Neuronal stem cell (in vitro differentiated cells): ENCODE measurements at places on chromosomes 1 and 21.
A peak's percentile ranks its signal among the peaks of the same experiment; 100 is the strongest.

DNA sequence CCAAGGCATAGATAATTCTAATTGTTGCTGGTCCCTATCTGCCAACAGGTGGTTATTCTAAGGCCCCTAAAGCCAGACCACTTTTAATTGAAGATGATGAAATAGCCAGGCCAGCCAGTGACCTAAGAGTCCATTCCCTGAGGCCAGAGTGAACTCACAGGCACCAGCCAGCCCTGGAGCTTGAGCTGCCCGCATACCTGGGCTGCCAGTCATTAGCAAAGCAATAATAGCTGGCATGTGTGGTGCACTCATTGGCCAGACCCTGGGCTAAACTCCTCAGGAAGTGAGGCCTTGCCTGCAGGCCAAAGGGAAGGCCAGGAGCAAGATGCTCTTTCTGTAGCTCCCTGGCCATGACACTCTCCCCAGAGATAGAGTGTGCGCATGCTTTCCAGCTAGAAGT, 180.4 kb upstream of the KLHDC7A start:
- DNase-seq, result no peak

- no peak for DNase-seq
Measured at GRCh38 chr1:43592051-43592665, 57.8 kb upstream of the KDM4A start.

- DNase-seq, result peak; percentile 26
Measured at GRCh38 chr21:41045534-41046268, 122.3 kb upstream of the BACE2 start.

DNA sequence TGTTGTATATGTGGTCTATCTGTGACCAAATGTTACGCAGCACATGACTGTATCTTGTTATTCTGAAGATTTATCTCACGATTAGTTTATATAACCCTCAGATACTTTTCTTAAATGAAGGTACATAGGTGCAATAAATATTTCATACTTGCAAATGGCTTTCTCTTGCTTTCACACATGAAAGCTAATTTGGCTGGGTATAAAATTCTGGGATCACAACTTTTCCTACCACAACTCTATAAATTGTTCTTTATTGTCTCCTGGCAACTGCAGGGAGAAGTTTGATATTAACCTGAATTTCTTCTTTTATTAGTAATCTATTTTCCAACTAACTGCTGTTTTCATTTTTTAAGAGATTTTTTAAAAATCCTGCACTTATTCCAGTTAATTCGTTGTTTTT, 58.9 kb downstream of the KCNK2 start:
- DNase-seq, result no peak

DNA sequence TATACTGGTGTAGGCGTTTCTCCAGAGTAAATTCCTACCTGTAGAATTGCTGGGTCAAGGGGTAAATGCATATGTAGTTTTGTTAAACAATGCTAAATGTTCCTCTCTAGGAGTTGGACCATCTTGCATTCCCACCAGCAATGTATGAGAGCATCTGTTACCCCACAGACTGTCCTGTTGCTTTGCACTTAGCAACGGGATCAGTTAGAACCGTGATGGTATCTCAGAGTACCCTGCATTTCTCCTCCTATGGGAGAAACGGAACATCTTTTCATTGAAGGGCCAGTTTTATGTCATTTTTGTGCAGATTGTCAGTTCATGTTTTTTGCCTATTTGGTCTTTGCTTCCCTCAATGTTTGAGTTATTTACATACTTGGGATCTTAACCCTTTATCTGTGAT, 18.0 kb upstream of the RIPPLY3 start:
- no peak for DNase-seq

GRCh38 chr1:244405856-244406255, 45.9 kb downstream of the ADSS2 start:
- no peak for DNase-seq

GRCh38 chr21:26140164-26140579, 30.4 kb downstream of the APP start:
- DNase-seq, result no peak

- no peak for DNase-seq
Measured at GRCh38 chr1:70738624-70739023, 309.0 kb downstream of the PTGER3 start.

DNA sequence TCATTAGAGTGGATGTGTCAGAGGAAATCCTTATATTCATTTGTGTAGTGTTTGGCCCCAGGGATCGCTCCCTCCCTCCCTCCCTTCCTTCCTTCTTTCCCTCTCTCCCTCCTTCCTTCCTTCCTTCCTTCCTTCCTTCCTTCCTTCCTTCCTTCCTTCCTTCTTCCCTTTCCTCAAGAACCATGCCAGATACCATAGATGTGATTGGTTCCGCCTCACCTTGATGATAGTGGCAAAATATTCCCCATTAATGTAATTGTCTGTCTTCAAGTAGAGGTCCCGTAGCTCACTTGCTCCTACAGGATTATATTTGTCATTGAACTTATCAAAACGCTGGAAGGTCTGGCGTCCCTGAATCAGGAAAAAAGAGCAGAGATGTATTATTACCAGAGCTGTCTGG, 7.8 kb upstream of the DENND2C start:
- DNase-seq, result no peak

DNA sequence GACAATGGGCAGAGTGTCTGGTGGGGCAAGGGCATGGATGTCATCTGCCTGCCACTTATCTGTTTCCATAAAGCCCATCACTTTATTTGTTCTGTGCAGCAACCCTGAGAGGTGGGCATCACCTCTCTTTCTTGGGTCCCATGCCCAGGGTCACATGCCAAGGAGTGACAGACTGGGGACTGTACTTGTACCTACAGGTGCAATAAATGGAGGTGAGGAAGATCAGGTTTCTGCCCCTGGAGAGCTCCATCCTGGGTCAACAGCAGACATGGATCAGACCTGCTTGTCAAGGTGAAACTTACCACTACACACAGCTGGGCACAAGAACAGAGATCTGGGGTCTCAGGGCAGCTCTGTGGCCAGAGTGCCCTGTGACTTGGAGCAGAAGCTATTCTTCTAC, 18.4 kb upstream of the PRDM16 start:
- DNase-seq, result no peak

- no peak for DNase-seq
Measured at GRCh38 chr21:27062443-27062842, 95.6 kb upstream of the ADAMTS5 start.

GRCh38 chr1:15282810-15283474, 35.9 kb downstream of the FHAD1 start:
- DNase-seq, result no peak

DNA sequence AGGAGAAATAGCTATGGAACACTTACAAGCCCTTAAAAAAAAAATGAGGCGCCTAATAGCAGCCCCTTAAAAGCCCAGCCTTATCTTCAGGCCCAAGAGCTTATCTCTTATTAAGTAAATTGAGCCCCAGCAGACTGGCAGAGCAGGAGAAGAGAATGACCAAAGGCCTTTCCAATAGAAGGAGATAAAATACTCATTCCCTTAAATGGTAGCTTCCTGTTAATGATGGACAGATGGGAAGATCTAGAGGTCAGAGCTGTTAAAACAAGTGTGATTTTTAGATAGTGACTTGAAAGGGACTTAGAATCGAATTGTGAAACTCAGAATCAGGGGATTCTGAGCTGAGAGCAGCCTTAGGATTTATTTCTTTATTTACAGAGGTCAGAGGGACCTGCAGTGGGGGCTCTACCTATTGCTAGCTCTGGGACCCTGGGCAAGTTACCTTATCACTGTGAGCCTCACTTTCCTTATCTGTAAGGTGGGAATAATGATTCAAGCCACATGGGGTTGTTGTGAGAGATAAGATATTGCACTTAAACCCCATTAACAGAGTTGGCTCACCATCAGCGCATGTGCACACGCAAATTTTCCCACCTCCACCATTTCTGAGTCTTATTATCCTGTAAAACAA, 101.3 kb upstream of the C8B start:
- DNase-seq, result no peak

GRCh38 chr1:230377324-230377723, 48.8 kb downstream of the PGBD5 start:
- no peak for DNase-seq

DNA sequence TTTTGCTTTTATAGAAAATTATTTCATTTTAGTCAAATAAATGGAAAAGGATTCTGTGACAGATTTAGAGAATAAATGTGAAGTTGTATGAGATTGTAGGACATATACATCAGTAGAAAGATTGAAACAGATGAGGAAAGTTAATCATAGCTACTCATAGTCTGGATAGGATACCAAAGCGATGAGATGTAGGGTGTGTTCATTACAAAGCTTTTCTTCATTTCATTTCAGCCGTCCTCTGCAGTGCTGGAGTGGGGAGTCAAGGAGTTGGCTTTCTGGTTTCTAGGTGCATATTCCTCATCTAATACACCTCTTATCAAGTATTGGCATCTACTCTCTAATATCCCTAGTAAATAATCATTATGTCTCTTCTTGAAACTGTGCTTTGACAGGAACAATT, 149.5 kb upstream of the NEGR1 start:
- DNase-seq, result no peak

GRCh38 chr21:14244911-14245310, 29.0 kb downstream of the RBM11 start:
- no peak for DNase-seq

DNA sequence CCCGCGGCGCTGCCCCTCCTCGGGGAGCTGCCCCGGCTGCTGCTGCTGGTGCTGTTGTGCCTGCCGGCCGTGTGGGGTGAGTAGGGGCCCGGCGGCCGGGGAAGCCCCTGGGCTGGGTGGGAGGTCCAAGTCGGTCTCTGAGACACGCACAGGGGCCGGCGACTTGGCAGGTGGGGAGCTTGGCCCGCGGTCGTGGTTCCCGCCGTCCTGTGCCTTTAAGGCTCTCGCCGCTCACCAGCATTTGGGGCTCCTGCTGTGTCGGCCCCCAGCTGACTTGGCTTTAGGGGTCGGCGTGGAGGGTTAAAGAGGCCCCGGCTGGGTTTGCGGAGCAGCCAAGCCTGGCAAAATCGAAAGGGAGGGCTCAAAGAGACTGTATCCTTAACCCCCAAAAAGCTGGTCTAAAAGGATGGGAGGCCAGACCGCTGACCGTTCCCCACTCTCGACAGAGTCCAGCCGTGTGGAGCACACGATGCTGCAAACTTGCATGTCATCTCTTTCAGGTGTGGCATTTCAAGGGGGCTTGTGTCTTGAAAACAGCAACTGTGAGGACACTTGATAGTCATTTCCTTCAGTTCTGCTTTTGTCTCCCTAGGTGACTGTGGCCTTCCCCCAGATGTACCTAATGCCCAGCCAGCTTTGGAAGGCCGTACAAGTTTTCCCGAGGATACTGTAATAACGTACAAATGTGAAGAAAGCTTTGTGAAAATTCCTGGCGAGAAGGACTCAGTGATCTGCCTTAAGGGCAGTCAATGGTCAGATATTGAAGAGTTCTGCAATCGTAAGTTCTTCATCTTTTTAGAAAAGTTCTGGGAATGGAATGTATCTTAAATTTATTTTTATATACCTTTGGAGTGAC, 540 bp downstream of the CD55 start:
- peak; percentile 4 for DNase-seq

GRCh38 chr1:173005196-173005864, 45.4 kb downstream of the TNFSF18 start:
- no peak for DNase-seq

- no peak for DNase-seq
Measured at GRCh38 chr1:175303201-175303707, 110.7 kb upstream of the KIAA0040 start.

DNA sequence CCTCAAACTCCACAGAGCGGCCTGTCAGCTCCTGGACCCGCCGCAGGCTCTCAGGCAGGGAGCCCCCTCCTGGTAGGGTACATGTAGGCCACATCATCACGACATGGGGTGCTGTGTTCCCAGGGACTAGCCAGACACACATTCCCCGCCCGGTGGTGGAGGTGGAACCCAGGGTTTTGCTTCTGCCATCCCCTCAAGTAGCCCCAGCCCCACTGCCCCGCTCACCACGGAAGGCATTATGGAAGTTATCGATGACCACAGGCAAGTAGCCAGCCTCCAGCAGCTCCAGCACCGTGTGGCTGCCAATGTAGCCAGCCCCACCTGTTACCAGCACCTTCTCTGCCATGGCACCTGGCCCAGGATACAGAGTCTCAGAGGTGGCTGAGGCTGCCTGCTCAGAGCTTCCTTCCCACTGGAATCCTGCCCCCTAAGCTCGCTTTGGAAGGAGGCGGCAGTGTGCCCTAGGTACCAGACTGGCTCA, 1.9 kb downstream of the GALE start:
- no peak for DNase-seq

GRCh38 chr1:203120325-203121153, 7.0 kb upstream of the ADORA1 start:
- DNase-seq, result no peak

DNA sequence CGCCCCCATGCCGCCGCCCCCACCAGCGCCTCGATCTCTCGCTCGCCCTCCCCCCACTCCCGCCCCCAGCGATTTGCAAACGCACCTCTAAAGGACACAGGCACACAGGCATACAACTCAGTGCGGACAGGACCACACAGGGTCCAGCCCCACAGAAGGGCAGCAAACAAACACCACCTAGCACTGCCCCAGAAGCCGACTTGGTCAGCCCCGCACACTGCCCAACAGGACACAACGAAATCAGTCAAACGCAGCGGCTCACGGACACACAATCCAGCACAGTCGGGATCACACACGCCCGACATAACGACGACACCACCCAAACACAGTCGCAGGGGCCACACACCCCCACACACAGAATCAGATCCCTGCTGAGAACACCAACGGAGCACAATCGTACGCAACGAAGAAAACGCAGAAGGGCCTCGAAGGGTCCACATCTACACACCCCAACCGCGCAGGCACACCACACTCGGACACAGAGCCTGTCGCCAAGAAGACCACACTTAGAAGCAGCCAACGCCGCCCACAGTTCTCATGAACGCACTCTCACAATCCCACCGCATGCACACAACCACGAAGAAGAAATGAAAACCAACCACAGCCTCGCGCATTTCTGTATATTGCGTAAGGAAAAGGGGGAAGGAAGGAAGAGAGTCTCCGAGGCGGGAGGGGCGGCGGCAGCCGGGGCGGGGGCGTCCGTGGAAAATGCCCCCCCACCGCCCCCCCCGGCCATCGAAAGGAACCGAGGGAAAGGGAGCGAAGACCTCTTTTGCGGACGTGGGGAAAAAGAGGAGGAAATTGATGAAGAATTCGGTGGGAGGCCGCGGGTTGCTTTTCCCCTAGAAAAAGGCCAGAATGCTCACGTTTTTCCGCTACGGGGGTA, 481 bp downstream of the TAL1 start:
- DNase-seq, result no peak

GRCh38 chr1:100177295-100178041, 588 bp downstream of the LRRC39 start:
- DNase-seq, result no peak

- DNase-seq, result no peak
Measured at GRCh38 chr21:23633447-23633940, 1973.8 kb downstream of the MRPL39 start.

- DNase-seq, result no peak
Measured at GRCh38 chr1:190303501-190303900, 174.2 kb downstream of the BRINP3 start.

GRCh38 chr1:59596432-59596831, 218.3 kb upstream of the HOOK1 start:
- no peak for DNase-seq
